ENCODE measurements at places on chromosomes 1 and 21.

- no peak for DNase-seq
Observed at GRCh38 chr1:67390041-67390887, 39.9 kb downstream of the SERBP1 start.

DNA sequence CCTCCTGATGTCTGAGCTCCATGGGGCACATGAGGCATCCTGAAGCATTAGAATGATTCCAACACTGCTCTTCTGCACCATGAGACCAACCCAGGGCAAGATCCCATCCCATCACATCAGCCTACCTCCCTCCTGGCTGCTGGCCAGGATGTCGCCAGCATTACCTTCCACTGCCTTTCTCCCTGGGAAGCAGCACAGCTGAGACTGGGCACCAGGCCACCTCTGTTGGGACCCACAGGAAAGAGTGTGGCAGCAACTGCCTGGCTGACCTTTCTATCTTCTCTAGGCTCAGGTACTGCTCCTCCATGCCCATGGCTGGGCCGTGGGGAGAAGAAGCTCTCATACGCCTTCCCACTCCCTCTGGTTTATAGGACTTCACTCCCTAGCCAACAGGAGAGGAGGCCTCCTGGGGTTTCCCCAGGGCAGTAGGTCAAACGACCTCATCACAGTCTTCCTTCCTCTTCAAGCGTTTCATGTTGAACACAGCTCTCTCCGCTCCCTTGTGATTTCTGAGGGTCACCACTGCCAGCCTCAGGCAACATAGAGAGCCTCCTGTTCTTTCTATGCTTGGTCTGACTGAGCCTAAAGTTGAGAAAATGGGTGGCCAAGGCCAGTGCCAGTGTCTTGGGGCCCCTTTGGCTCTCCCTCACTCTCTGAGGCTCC, 11.1 kb upstream of the RASSF5 start:
- no peak for DNase-seq

GRCh38 chr1:197917805-197918651, 856 bp downstream of the LHX9 start:
- no peak for DNase-seq

GRCh38 chr1:33872683-33873082, 8.8 kb downstream of the HMGB4 start:
- DNase-seq: no peak

DNA sequence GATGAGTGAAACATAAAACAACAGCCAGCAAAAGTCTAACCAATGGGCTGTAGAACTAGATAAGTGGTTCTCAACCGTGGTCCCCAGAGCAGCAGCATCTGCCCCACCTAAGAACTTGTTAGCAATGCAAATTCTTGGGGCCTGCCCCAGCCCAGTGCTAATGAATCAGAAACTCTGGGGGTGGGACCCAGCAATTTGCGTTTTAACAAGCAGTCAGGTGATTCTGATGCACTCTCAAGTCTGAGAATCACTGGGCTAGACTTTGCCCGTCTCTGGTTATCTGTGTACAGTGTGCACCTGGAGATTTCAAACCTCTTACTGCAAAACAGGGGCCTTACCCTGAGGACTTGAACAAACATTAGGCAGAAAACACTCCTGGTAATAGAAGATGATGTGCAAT, 66.5 kb downstream of the PLXNA2 start:
- DNase-seq: no peak

- no peak for DNase-seq
Observed at GRCh38 chr1:245657371-245657770, 502.6 kb downstream of the KIF26B start.

- DNase-seq: no peak
Observed at GRCh38 chr1:10642403-10643080, 153.9 kb downstream of the CASZ1 start.

DNA sequence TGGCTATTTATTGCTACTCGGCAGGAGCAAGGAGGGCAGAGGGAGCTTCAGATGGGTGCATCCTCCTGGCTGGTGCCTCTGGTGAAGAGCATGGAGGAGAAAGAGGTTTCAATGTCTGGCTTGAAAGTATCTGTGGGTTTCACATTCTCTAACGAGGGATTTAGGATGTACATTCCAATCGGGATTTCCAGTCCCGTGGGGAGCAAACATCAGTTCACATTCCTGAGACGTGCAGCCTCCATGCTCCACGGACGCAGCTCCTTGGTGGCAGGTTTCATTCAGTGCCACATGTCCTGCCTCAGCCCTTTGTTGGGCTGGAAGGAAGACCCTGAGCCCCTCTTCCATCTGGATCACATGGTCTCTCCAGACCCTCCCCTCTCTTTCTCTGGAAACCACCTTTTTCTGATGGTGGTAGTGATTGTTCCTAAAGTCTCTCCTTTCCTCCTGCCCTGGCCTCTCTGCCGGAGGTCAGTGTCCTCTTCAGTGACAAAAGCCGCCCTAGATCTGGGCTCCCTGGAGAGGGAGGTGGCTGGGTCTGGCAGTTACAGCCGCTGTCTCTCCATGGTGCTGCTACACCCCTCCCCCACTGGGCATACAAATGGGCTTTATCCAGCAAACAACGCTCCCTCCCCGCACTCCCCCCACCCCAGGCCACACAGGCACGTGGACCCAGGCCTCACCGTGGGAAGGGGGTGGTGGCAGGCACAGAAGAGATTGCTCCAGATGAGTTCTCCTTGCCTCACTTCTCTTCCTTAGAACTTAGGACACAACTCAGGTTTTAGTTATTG, 826 bp upstream of the CA14 start:
- no peak for DNase-seq

GRCh38 chr1:5286244-5286643, 631.8 kb downstream of the AJAP1 start:
- DNase-seq: no peak

DNA sequence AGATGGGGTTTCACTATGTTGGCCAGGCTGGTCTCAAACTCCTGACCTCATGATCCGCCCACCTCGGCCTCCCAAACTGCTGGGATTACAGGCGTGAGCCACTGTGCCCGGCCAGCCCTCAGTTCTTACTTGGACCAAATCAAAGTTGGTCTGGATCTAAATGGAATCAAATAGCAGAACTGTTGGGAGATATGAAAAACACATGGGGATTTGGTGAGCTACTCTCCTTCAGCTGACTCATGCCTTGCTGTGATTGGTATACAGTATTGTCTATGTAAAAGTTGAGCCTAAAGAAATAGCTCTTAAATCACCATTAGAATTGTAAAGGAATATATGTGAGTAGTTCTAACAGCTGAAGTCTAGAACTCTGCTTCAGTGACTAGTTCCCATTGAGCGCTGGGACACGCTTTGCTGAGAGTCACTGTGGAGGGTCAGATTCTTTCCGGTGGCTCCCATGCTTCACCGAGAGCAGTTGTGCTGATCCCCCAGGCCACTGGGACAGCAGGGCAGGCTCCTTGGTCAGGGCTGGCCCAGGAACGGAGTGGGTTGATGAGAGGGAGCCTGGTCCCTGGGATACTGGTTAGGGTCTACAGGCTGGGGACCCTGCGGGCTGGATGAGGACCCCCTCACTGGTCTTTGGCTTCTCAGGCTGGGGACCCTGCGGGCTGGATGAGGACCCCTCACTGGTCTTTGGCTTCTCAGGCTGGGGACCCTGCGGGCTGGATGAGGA, 14.0 kb downstream of the PKNOX1 start:
- DNase-seq: no peak

- DNase-seq: peak; percentile 78
Observed at GRCh38 chr1:205591522-205592351, 40.1 kb downstream of the ELK4 start.

DNA sequence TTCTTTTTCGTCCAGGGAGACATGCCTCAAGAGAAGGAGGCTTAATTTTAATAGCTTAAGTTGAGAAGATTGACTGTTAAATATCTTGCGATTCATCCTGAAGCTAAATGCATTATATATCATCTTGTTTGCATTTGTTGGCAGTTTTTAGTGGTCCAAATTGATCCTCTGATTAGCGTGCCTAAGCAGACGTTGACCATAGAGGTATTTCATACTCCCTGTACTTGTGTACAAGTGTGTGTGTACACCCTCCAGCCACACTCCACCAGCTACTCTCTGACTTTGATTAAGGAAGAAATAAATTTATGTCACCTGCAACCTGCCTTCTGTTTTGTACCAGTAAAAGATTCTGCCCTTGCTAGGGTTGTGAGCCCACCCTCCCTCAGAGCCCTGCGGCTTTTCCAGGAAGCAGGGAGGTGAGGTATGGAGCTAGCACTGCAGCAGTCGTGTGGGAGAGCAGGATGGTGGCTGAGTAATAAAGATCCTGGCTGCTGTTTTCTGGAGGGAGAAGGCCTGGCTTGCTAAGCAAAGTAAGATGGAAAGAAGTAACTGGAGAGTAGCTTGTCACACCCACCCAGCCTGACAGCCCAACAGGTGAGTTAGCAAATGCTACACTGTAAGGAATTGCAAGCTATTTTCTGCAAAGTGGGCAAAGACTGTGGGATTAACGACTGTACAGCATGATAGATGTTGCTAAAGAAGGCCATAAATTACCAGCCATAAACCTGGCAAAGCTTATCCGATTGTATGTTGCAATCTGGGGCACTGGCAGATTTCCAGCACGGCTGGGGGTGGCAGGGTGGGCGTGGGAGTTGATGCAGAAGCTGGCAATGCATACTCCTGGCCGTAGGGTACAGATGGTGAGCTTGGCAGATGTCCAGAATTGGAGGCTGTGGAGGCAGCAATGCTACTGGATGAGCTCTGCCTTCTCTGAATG, 170.2 kb downstream of the TNR start:
- DNase-seq: no peak

DNA sequence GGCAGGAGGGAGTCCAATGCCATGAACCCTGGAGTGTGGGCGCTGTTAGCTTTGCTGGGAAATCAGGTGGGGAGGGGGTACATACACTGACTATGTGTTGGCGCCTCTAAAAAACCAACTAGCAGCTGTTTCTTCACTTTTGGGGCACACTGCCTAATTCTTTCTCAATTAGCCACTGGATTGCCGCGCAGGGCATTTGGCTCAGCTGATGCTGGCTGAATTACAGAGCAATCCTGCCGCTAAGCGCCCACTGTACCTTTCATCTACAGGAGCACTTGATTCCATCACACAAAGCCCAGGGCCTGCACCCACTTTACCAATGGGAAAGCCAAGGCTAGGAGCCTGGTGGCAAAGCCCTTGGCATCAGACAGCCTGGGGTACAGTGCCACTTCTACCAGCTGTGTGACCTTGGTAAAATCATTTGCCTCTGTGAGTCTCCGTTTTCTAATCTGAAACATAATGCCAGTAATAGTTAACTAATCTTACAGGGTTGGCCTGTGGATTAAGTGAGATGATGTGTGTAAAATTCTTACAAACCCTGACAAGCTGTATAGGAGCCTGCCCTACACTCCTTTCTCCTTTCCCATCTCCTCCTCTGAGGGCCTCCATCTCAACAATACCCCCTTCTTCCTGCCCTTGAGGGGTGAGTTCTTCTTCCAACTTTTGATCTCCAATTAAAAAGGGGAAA, 59.0 kb downstream of the UBE2T start:
- DNase-seq: no peak

DNA sequence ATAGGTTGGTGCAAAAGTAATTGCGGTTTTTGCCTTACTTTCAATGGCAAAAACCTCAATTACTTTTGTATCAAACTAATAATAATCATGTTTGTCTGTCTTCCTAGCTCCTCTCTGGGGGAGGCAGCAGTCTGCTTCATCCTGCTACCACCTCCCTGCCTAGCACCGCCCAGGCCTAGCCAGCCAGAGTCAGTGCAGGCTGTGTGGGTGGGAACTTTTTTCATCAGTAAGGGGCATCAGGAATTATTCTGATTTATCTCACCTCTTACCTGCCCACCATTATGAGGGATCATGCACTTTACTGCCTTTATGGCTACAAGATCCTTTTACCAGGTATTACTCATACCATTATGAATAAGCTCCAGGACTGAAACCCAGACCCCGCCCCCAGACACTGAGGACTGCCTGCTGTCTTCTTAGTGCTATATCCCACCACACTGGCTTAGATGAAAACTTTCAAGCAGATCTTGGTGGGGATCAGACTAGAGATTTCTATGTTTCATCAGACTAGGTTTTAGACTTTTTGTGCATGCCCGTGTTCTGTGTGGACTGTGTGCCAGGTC, 116.4 kb downstream of the PBX1 start:
- no peak for DNase-seq

DNA sequence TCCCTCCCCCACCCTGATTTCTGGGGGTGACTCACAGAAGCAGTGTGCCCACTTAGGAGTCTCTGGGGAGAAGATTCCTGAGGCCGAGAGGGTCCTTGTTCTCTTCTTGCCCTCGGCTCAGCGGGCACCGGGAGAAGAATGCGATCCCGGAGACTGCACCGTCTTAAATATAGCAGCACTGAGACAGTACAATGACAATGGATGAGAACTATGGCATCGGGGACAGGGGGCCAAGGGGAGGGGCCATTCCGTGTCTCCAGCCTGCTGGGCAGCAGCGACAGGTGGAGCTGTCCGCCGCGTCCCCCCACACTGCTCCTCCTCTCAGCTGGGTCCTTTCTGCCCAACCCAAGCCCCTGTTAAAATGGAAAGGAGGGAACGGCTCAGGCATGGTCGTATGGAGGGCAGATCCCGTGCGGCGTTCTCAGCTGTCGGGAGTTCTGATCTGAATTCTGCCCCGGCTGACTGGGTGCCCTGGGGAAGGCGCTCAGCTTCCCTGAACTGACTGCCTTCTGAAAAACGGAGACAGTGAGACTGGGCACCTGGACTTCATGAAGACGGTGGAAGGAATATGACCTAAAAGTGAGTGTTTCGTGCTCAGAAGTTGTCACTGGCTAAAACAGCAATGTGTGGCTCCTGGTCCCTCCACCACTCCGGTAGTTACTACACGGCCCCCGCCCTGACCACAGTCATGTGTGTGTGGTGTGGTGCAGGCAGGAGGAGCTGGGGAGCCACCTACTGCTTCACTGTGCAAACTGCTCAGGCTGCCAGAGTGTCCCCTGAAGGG, at the start of gene MYOM3:
TSS of gene MYOM3 (minus strand) at position 140 of the 784 bp plus-strand sequence. CDS start 3,499 bp downstream, outside the sequence.
- no peak for DNase-seq

- no peak for DNase-seq
Observed at GRCh38 chr1:15014516-15014915, 139.0 kb upstream of the TMEM51 start.

- peak; percentile 16 for DNase-seq
Observed at GRCh38 chr21:42062236-42063022, 8.7 kb upstream of the UMODL1 start.

DNA sequence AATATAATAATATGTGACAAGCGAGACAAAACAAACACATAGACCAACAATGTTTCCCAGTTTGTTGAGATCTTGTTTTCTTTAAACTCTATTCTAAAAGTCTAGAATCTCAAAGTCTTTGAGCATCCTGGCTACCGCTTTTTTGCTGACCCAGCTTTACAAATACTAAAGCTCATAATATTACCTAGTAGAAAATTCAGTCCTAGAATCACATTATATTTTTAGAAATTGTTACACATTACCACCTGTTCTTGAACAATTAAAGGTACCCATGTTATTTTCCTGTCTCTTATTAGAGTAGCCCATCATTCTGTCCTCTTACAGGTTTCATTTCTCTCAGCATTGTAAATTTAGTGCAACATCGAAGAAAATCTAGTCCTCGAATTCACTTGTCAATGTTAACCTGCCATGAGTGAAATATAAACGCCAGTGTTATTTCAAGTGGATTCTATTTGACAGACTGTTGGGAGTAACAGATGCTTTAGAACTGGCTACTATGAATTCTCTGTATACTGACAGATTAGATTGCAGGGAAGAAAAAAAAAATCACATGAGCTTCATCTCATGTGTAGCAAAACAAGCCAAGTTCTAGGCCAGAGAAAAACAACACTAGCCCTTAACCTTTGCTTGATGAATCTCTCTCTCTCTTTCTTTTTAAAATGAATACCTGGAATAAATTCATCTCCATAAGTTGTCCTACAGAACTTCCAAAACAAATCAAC, 851.2 kb upstream of the ADAMTS5 start:
- no peak for DNase-seq
